ENCODE measurements at places on chromosomes 13 and 19.

DNA sequence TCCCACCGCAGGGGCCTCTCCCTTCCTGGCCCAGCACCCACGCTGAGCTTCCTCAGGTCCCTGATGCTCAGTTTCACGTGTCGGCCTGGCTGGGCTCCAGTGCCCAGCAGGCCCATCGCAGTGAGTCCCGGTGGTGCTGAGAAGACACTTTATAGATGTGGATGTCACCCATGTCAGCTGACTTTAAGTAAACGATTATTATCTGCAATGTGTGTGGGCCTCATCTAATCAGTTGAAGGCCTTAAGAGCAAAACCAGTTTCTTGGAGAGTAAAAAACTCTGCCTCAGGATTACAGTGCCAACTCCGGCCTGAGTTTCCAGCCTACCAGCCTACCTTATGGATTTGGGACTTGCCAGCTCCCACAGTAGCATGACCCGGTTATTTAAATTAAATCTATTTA is 17.3 kb upstream of the SMIM17 start:
- no peak for DNase-seq

GRCh38 chr19:725461-726089 is 16.8 kb downstream of the PALM start:
- no peak for DNase-seq

GRCh38 chr13:50387051-50387581 is 371.9 kb downstream of the KCNRG start:
- DNase-seq = peak; percentile 40

DNA sequence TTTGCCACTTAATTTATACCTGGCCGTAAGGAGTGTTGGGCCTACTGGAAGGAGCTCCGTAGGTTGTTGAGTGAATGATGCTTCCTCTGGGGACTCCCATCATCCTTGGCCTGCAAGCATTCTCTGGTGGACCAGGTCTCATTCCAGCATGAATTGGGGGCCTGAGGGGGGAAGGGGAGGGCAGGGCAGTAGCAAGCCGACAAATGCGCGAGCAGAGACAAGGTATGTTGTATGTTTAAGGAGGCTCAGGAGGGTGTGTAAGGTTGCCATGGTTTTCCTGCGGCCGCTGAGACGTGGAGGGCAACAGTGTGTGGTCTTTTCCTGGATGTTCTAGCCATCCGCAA is 749 bp downstream of the ZNF264 start:
- no peak for DNase-seq

- DNase-seq = peak; percentile 54
Observed at GRCh38 chr13:24502533-24503378, 9.8 kb downstream of the PARP4 start.

DNA sequence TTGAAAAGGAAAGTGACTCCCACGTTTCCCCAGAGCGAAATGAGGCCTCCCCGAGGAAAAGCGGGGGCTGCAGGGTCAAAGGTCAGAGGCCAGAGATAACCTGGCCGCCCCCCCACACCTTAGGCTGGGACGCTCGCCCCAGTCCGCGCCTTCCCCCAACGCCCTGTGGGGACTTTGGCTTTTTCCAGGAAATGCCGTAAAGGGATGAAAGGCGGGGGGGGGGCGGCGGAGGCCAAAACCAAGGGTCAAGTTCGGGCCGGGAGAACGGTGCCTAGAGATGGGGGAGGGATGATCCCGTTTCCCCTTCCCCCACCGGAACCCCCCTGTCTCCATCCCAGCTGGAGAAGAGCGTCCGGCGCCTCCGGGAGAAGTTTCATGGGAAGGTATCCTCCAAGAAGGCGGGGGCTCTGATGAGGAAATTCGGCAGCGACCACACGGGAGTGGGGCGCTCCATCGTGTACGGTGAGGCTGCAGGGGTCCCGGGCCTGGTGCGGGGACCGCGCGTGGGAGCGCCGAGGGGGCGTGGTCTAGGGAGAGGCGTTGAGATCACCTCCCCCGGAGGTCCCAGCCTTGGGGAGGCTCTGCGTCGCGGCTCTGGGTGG is 575 bp downstream of the SHFL start:
- DNase-seq = no peak

GRCh38 chr19:58001895-58002369 is 688 bp downstream of the ZNF606 start:
- DNase-seq = peak; percentile 11

DNA sequence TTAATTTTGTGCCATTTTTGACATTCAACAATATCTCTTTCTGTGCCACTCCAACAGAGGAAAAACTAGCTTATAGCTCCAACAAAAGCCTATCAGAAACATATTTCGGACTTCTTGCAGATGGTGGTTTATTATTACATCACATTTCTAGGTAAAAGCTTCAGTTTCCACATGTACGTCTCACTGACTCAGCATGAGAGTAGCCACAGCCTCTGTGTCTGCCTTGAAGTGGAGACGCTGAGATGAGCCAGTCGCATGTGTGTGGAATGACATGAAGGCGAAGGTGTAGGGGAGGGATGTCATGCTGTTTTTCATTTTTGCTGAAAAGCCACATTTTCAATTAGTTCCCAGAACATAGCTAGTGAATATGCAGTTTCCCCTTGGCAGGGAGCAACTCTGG is 598.6 kb downstream of the EFNB2 start:
- peak; percentile 35 for DNase-seq

DNA sequence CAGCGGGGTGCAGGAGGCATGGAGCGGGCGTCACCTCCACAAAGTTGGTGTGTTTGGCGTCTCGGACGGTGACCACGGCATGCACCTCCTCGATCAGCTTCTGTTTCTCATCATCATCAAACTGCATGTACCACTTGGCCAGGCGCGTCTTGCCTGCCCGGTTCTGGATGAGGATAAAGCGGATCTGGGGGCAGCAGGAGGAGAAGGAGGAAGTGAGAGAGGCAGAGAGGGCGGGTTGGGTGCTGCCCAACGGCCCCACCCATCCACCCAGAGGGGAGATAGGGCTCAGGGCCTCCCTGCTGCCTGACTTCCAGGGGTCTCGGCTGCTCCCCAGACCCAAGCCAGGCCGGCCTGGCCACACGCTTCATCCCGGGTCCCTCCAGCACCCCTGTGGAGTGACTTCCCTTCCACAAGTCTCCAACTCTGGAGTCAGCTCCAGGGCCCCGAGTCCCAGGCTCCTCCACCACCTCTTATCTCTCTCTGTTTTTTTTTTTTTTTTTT is 4.6 kb downstream of the AP2S1 start:
- DNase-seq = no peak

- DNase-seq = no peak
Observed at GRCh38 chr19:45314708-45315245, 7.9 kb downstream of the CKM start.

GRCh38 chr19:18204394-18205199 is 755 bp upstream of the RAB3A start:
- no peak for DNase-seq

- peak; percentile 48 for DNase-seq
Observed at GRCh38 chr13:94318418-94318817, 161.1 kb downstream of the DCT start.

DNA sequence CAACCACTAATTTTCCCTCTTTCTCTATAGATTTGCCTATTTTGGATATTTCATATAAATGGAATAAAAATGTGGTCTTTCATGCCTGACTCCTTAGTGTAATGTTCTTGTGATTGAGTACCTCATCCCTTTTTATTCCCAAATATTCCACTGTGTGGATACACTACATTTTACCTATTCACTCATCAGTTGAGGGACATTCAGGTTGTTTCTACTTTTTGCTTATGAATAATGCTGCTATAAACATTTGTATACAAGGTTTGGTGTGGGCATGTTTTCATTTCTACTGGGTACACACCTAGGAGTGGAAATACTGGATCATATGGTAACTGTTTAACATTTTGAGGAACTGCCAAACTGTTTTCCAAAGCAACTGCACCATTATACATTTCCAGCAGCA is 5.1 kb upstream of the WBP4 start:
- DNase-seq = no peak

GRCh38 chr19:52464798-52465470 is 11.6 kb downstream of the ZNF578 start:
- no peak for DNase-seq

DNA sequence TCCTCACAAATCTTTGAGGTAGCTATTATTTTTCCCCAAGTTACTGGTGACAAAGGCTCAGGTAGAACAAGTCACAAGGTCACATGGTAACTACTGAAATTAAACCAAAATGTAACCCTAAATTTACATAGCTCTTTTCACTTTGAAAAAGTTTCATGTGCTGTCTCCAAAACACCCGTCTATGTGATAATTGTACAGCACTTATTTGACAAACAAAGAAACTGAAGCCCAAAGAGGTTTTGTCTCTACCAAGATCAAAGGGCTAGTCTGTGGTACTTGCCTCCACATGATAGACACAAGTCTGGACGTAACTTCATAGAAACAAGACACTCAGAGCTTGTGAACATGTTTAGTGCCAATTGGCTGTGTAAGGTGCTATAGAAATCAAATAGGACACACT is 108.3 kb downstream of the SACS start:
- DNase-seq = no peak

- peak; percentile 95 for DNase-seq
Observed at GRCh38 chr13:110347535-110348308, 40.6 kb downstream of the COL4A2 start.

DNA sequence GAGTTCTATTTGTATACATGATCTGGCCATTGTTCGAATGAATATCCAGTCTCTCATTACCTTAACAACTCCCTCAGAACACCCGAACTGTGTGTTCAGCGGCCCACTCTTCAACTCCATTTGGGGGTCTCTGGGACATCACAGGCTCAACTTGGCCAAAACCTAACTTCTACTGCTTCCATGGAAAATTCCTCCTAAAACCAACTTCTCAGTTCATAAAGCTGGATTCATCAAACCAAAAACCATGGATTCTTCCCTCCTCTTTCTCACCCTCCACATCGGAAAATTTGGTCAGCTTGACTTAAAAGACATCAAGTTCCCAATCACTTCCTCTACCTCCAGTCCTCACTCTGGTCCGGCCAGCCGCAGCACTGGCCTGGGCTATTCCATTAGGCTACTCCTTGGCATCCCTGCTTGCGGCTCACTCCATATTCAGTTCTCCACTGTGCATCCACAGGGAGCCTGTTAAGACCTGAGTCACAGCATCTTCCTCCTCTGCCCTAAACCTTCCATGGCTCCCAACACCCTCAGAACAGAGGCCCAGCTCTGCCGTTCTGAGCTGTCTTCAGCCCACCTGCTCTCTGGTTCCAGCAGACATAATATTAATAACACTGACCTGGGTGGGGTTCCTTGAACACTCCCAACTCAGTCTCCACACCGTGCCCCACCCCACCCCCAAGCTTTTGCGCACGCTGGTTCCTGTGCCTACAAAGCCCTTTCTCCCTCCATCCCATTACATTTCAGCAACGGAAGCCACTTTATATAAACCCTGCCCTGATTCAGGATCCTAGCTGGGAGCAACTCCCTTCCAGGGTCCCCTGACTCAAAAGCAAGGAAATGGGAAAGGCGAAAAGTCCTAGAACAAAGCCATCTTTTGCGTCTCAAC is 1.1 kb downstream of the ZNF792 start:
- DNase-seq = no peak

DNA sequence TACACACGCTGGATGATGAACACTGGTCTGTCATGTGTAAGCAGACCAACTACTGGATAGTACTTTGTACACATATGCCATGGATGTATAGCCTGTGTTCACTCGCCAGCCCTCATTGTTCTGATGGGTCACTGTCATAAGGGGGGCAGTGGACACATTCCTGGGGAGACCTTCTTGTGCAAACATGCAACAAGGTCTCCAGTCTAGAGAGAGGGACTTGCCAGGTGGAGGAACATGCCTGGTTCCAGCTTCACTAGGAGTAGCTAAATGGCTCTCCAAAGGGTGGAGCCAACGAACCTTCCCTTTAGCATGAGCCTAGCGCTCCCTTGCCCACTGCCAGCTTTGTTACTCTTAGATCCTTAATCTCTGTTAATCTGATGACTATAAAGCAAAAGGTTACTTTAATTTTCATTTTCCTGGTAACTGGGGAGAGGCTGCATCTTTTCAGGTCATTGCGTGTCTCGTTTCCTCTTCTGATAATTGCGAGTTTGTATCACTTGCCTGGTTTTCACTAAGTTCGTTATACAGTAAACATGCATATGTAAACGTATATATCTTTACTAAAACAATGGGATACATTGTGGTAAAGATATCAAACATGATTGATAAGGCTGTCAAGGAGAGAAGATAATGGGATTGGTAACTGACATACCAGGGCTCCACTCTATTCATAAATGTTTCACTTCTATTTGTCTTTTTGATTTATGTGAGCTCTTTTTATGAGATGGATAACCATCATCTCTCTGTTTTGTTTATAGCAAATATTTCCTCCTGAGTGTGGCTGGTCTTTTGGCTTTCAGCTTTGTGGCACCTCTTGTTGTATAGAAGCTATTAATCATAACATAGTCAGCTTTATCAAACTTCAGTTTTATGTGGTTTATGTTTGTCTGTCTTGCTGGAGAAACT is 235.2 kb upstream of the SGCG start:
- no peak for DNase-seq

DNA sequence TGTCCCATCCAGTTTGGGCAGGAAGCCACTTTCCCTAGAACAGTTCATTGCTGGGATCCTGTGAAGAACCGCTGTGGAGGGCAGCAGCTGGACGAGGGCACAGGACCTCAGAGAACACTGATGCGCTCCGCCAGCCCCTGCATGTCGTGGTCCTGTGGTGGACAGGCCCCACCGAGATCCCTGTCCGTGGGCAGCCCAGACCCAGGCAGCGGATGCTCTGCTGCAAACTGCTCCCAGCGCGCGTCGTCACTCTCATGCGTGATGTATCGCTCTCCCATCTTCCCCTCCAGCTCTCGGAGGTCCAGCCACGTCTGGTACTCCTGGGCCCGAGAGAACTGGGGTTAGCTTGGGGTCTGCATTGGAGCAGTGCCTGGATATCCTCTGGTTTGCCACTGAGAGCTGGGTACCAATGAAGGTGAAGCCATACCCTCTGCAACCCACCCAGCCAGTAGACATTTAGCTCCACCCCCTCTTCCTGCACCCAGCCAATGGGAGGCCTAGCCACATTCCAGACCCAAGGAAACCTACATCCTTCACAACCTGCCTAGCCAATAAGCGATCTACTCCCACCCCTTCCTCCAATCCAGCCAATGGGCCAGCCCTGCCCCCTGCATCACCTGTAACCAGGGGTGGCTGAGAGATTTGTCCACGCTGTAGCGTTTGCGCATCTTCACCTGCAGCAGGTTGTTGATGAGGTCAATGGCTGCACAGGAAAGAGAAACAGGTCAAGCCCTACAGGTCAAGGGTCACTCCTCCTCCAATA is 13.6 kb upstream of the DACT3 start:
- no peak for DNase-seq

DNA sequence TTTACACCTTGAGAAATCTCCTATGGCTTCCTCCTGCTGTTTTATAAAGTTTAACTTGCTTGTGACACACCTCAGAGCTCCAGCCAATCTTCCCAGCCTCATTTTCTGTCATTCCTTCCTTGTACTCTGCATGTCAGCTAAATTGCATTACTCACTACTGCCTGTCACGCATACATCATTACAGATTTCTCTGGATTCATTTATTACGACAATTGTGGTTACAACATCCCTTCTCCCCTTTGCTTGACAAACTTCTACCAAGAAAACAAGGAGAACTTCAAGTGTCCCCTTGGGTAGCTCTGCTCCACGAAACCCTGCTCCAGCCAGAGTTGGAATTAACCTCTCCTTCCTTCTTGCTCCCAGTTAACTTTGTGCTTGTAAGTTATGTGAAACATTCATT is 22.0 kb upstream of the GPR18 start:
- DNase-seq = peak; percentile 85
